ENCODE measurements at places on chromosomes 1 and 21.

DNA sequence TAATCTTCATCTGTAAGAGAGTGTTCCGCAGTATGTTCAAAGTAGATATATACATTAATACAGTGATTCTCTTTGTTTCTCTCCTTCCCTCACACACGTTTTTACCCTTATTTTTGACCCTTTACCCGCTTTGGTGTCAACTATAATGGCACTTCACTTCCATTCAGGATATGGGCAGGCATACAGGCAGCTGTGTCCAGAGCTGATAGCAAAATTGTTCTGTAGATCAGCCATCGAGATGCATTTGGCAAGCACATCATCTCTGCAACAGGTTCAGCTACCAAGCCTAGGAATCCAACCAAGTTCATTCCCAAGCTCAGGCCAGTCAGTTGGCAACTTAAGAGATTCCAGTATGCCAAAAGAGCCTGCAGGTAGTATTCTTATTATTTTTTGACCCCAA is 74.8 kb downstream of the FNBP1L start:
- DNase-seq, result no peak

- peak; percentile 35 for DNase-seq
Observed at GRCh38 chr1:60280256-60280655, 206.7 kb upstream of the C1orf87 start.

GRCh38 chr1:97685360-97685759 is 235.5 kb downstream of the DPYD start:
- no peak for DNase-seq

- peak; percentile 84 for DNase-seq
Observed at GRCh38 chr1:16260814-16261213, 23.8 kb upstream of the CPLANE2 start.

DNA sequence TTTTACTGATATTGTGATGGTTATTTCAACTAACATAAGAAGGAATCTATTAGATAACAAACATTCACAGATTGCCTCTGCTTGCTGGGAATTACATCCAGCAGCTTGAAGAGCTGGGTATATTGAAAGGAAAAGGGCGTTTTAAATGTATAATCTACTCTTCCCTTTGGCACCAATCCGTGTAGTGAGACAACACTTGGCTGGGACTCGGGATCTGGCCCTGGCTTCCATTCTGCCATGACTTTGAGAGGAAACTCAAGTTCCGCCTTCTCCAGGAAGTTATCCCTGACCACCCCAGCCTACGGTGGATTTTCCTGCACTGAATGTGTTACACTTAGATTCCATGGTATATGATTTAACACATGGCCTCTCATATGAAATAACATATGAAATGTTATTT is 86.9 kb upstream of the UBE2U start:
- no peak for DNase-seq

- no peak for DNase-seq
Observed at GRCh38 chr1:95402780-95403179, 168.8 kb downstream of the RWDD3 start.

DNA sequence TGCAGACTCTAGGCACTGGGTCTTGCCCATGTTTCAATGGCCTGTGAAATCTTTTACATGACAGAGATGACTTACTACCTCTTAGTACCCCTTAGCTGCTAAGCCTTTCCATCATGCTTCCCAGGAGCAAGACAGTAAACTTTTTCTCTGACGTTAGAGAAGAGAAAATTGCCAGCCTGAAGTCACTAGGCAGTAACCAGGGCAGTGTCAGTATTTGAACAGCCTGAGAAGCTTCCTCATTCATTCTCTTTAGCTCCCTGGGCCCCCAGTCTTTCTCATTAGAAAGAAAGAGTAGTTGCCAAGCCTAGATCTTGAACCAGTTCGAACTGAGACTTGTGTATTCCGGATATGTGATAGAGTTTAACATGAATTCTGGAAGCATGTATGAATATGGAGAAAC is 99.2 kb downstream of the ERG start:
- no peak for DNase-seq

DNA sequence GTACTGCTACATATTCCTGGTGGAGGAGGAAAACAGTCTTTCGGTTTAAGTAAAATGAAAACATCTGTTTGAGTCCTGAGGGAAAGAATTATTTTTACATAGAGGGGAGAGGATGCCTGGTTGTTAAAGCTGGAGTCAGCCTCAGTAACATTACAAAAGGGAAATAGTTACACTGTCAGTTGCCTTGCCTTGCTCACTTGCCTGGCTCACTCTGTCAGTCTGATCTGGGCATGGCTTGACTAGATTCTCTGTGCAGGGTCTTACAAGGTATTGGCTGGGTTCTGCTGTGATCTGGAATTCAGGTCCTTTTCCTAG is 8.4 kb upstream of the UBE2U start:
- DNase-seq, result peak; percentile 63

- no peak for DNase-seq
Observed at GRCh38 chr1:234538930-234539649, 60.1 kb upstream of the TARBP1 start.

GRCh38 chr1:155207806-155208540 is at the start of gene THBS3:
THBS3 (minus strand) TSS chr1:155207897; CDS start chr1:155207876, 21 bp downstream.
- DNase-seq, result peak; percentile 57

DNA sequence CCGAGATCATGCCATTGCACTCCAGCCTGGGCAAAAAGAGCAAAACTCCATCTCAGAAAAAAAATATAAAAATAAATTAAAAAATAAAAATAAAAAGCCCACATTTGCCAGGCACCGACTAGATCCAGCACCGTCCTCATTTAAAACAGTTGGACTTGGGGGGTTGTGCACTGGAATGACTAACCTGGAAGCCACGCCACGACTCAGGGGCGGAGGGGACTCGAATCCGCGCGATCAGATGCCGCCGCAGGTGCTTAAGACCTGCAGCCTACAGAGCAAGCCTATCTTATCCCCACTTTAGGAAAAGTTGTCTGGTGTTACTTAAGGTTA is 38.5 kb downstream of the ZBTB8OS start:
- no peak for DNase-seq

GRCh38 chr1:66731170-66731865 is 20.9 kb upstream of the DYNLT5 start:
- DNase-seq, result no peak

GRCh38 chr1:2585318-2586092 is 1.1 kb upstream of the PRXL2B start:
- DNase-seq, result peak; percentile 33

GRCh38 chr1:215489771-215490565 is 77.1 kb upstream of the KCTD3 start:
- peak; percentile 48 for DNase-seq

DNA sequence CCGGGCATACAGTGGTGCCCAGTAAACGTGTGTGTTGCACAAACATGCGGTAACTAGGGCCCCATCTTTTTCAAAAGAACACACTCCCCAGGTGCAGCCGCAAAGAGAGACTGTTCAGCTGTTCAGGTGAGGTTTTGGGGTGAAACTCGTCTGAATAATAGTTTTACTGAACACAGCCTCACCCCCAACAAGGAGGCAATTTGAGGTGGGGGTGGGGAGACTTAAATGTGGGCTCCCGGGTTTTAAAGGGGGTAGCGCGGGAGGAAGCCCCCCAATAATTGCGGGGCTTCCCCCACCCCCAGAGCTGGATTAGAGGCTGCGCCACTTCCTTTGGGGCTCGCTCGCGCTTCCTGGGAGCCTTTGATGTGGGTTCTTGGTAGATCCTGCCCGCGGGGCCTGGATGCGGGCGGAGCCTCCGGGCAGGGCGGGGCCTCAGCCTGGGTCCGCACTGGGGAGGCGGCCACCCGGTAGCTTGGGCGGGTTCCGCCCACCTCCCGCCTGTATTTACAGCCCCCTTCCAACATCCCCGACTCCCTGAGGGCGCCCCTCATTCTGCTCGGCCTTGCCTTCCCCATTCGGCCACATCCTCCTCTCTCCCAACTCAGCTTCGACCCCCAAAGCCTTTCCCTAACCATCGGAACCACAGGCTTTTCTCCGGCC is 6.4 kb upstream of the EPHA2 start:
- DNase-seq, result peak; percentile 42

DNA sequence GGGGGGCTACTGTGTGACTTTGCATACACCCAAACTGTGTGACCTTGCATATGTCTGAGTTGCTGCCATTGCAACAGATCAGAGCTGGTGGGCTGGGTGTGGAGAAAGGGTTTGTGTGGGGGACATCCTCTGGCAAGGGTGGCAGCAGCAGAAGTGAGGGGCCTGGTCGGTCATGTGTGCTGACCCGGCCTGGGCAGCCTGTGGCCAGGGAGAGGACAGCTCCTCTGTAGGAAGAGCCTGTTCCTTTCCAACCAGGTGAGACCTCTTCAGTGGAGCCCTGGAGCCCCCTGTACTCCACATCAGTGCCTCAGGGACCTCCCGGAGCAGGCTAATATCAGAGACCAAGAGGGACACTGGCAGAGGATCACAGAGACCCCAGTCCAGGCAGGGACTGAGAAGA is 8.3 kb downstream of the PCSK9 start:
- no peak for DNase-seq

DNA sequence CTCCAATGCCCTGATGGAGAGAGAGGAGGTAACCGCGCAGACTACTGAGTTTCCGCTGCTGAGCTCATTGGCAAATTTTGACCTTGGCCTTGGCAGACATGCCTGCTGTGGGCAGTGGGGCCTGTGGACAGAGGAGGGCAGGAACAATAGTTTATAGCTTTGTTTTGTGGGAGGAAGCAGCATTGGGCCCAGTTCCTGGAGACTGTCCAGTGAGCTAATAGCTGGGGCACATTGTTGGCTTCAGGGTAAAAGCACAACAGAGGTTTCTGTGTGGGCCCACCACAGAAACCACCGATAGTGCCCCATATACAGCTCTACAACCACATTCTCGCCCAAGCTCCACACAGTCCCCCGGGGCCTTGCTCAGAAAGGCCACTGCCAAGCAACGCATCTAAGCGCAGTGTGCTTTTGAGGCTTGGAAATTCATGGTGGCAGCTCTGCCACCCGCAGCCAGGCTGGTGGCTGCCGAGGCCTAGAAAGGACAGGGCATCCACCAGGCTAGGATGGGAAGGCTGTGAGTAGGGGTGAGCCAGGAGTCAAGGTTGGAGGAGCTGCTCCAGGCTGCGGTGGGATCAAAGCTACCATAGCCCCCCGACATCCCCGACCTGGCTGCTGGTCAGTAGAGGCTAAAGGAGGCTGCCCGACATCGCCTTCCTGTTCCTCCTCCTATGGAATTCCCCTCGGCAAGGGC is 43.2 kb downstream of the NEK2 start:
- DNase-seq, result no peak

GRCh38 chr1:30034627-30035521 is 688.5 kb downstream of the MATN1 start:
- peak; percentile 12 for DNase-seq

- no peak for DNase-seq
Observed at GRCh38 chr1:3865606-3866160, 8.4 kb downstream of the DFFB start.

DNA sequence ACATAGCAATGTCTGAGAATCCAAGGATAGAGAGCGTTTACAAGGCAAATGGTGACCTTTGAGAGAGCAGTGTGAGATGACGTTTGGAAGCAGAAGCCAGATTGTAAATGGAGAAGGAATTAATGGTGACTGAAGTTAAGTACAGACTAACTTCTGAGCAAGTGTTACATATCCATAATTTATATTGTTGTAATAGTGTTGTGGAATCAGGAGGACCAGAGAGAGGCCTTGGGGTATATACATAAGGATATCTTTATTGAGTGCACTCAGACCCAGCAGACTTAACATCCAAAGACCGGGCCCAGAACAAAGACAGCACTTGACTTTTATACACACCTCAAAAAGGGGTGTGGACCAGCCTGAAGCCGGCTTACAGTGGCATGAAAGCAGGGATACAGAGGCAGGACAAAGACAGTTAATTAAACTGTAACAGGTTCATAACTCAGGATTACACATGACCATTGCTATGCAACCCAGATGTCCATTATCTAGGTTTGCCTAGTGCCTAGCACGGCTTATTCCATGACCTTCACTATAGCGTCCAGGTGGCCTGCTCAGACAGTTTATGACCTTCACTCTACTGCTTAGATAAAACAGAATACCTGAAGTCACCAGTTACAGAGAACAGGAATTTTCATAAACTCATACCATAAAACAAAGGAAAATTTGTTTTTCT is 2.7 kb upstream of the MGST3 start:
- DNase-seq, result no peak

DNA sequence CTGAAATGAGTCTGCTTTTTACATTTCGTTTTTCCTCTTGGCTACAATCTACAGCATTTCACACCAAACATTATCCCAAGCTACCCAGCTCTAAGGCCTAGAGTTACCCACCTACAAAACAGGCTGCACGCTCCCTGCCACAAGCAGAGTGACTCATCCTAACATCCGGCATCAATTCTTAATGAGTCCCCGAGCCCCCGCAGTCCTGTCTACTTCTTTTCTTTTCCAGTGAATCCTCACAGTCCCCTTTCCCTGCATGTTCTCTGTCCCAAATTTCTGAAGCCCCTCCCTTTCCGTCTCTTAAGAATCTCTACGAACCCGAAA is 650 bp downstream of the PCNX2 start:
- peak; percentile 69 for DNase-seq

- DNase-seq, result no peak
Observed at GRCh38 chr1:35838693-35839245, 31.0 kb downstream of the AGO4 start.
